Stimulated activated CD4-positive, alpha-beta T cell treated with anti-CD3 and anti-CD28 coated beads, TNF-alpha, amount 100 ng/mL, for 48 hours (primary cell): ENCODE measurements at places on chromosomes 1 and 21.

DNA sequence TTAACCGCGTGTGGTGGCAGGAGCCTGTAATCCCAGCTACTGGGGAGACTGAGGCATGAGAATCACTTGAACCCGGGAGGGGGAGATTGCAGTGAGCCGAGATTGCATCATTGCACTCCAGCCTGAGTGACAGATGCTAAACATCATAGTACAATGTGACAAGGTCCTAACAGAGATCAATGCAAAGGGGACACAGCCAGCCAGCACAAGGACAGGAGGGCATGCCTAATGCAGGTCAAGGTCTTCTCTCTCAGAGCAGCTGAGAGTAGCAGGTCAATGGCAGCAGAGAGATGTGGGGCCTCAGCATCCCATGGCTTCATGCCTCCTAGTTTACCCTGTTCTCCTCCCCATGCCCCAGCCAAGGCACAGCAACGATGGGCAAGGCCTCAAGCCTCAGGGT, 3.0 kb upstream of the SMIM11 start:
- DNase-seq = no peak

GRCh38 chr1:10793129-10793651, 3.3 kb downstream of the CASZ1 start:
- DNase-seq = no peak

- DNase-seq = no peak
Observed at GRCh38 chr21:44566403-44566802, 7.1 kb upstream of the KRTAP10-4 start.

- no peak for DNase-seq
Observed at GRCh38 chr1:207516729-207517128, 20.8 kb downstream of the CR1 start.

GRCh38 chr21:42031816-42032215, 21.7 kb upstream of the ZBTB21 start:
- no peak for DNase-seq
